ENCODE measurements at places on chromosomes 3 and 15. TPM values are rescaled to one million over a fixed set of nuclear protein-coding genes. Genes with fewer than 3 reads are reported as not detected.

TMEM212 gene
- total RNA-seq: not detected

MAP1A gene
- 7.6 TPM for total RNA-seq

FBLN2 gene
- total RNA-seq: 5.9 TPM

NMNAT3 gene
- total RNA-seq: 16.9 TPM

AMIGO3 gene
- total RNA-seq: 1.4 TPM

CAND2 gene
- 13.2 TPM for total RNA-seq

ADAMTS7 gene
- total RNA-seq: 56.5 TPM

KIF15 gene
- total RNA-seq: 13.9 TPM

MUSTN1 gene
- total RNA-seq: not detected
